ENCODE measurements at places on chromosomes 16 and 17. TPM values are rescaled to one million over a fixed set of nuclear protein-coding genes. Genes with fewer than 3 reads are reported as not detected.

Gene FOXO3B
- 7.2 TPM for total RNA-seq

Gene GIT1
- total RNA-seq: 82.0 TPM

Gene TRAPPC2L
- total RNA-seq: 80.0 TPM

Gene KRTAP4-6
- total RNA-seq: not detected

Gene CLDN7
- 27.9 TPM for total RNA-seq

Gene TBC1D3G
- not detected for total RNA-seq

- H3K4me3 ChIP-seq: peak overlapping the region; percentile 54
- no peaks in the 10 kb centered on the region for H3K27me3 ChIP-seq
Observed at GRCh38 chr17:73304971-73305812, 6.6 kb downstream of the CDC42EP4 start.

- peaks cover 21% of the 10 kb centered on the region for H3K4me1 ChIP-seq
- H3K4me3 ChIP-seq: no peak overlapping the region
- H3K36me3 ChIP-seq: no peaks in the 10 kb centered on the region
- H3K27me3 ChIP-seq: no peaks in the 10 kb centered on the region
- DNase-seq: no peak
Observed at GRCh38 chr17:31310260-31310659, 3.6 kb downstream of the EVI2B start.

- H3K27me3 ChIP-seq: peaks cover 12% of the 10 kb centered on the region
- H3K4me3 ChIP-seq: no peak overlapping the region
- no peaks in the 10 kb centered on the region for H3K36me3 ChIP-seq
- H3K27ac ChIP-seq: no peak overlapping the region
- DNase-seq: no peak
Observed at GRCh38 chr16:30620169-30620568, 10.0 kb upstream of the ZNF689 start.

DNA sequence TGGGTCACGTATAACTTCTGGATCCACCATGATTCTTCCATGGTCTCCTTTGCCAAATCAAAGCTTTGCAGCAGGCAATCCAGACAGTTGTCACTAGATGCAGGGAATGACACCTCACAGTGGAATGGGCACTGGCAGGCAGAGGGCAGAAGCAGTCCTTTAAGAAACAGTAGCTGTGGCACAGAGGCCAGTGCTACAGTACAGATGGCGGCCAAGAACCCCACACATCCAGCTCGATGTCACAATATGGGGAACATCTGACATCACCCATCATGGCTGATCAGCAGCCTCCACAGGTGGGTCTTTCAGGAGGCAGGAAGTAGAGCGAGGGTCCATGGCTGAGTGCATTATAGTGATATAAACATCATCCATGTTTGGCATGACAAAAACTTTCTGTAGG is 18.8 kb upstream of the ERN1 start:
- H3K4me1 ChIP-seq: peaks cover 31% of the 10 kb centered on the region
- no peak overlapping the region for H3K4me3 ChIP-seq

DNA sequence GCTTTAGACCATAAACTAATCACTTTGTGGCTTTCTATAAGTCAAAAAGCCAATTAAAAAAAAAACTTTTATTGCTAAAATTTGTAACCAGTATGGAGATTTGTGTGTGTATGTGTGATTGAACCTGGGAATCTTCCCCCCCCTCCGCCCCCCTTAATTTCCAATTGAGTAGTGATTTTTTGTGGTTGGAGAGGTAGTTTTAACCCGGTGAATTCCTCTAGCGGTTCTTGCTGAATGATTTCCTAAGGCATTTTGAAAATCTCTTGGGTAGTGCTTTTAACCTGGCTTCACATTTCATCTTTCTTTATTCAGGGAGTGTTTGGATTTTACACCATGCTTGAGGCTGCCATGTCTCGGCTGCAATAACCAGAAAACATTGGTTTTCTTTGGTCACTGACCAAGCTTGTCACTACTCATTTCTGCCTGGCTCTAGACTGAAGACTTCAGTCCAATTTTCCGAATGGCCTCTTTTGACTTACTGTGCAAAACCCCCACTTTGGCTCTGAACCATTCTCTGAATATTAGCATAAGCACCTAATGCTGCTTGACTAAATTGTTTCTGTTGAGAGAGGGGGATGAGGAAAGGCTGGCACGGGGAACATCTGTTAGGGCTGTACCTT is 35.6 kb downstream of the PRKCA start:
- no peaks in the 10 kb centered on the region for H3K4me1 ChIP-seq
- H3K27ac ChIP-seq: no peak overlapping the region
- H3K27me3 ChIP-seq: no peaks in the 10 kb centered on the region
- no peaks in the 10 kb centered on the region for H3K36me3 ChIP-seq
- DNase-seq: no peak
- no peak overlapping the region for H3K4me3 ChIP-seq

DNA sequence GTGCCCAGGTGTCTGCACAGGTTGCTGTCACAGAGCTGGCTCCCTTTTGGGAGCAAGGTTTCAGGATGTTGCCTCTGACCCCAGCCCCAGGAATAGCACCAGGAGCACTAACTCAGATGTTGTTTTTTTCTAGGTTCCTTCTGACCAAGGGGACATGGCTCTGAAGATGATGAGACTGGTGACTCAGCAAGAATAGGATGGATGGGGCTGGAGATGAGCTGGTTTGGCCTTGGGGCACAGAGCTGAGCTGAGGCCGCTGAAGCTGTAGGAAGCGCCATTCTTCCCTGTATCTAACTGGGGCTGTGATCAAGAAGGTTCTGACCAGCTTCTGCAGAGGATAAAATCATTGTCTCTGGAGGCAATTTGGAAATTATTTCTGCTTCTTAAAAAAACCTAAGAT is 28.1 kb downstream of the SCPEP1 start:
- H3K4me3 ChIP-seq: no peak overlapping the region
- H3K27me3 ChIP-seq: peaks cover 3% of the 10 kb centered on the region
- H3K27ac ChIP-seq: no peak overlapping the region
- no peaks in the 10 kb centered on the region for H3K36me3 ChIP-seq

- peak; percentile 95 for DNase-seq
- H3K27ac ChIP-seq: peak overlapping the region; percentile 68
- peaks cover 2% of the 10 kb centered on the region for H3K36me3 ChIP-seq
- peaks cover 22% of the 10 kb centered on the region for H3K4me1 ChIP-seq
- peak overlapping the region; percentile 40 for H3K4me3 ChIP-seq
Observed at GRCh38 chr17:43171586-43172487, 823 bp downstream of the NBR1 start.

- H3K4me3 ChIP-seq: no peak overlapping the region
- no peak for DNase-seq
- H3K27ac ChIP-seq: no peak overlapping the region
- no peaks in the 10 kb centered on the region for H3K36me3 ChIP-seq
Observed at GRCh38 chr16:2507052-2507659, 6.6 kb upstream of the ATP6V0C start.

DNA sequence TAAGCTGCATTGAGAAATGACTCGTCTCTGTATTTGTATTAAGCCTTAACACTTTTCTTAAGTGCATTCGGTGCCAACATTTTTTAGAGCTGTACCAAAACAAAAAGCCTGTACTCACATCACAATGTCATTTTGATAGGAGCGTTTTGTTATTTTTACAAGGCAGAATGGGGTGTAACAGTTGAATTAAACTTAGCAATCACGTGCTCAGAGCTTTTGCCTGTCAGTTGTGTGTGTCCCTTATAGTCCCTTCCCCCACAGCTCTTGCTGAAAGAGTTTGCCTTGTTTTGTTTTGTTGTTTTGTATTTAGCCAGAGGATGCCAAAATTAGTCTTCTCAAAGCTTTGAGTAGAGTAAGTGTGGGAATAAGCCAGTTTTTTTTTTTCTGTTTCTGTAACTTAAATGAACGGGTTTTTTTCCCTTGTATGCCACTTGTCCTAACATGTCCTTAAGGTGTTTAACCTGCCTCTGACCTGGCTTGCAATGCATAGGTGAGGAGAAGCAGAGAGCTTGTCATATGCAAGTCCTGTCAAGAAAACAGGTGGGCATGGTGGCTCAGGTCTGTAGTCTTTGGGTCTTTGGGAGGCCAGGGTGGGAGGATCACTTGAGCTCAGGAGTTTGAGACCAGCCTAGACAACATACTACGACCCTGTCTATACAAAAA is 4.6 kb upstream of the MAPK8IP3 start:
- no peak overlapping the region for H3K27ac ChIP-seq
- DNase-seq: no peak
- peaks cover 11% of the 10 kb centered on the region for H3K36me3 ChIP-seq

DNA sequence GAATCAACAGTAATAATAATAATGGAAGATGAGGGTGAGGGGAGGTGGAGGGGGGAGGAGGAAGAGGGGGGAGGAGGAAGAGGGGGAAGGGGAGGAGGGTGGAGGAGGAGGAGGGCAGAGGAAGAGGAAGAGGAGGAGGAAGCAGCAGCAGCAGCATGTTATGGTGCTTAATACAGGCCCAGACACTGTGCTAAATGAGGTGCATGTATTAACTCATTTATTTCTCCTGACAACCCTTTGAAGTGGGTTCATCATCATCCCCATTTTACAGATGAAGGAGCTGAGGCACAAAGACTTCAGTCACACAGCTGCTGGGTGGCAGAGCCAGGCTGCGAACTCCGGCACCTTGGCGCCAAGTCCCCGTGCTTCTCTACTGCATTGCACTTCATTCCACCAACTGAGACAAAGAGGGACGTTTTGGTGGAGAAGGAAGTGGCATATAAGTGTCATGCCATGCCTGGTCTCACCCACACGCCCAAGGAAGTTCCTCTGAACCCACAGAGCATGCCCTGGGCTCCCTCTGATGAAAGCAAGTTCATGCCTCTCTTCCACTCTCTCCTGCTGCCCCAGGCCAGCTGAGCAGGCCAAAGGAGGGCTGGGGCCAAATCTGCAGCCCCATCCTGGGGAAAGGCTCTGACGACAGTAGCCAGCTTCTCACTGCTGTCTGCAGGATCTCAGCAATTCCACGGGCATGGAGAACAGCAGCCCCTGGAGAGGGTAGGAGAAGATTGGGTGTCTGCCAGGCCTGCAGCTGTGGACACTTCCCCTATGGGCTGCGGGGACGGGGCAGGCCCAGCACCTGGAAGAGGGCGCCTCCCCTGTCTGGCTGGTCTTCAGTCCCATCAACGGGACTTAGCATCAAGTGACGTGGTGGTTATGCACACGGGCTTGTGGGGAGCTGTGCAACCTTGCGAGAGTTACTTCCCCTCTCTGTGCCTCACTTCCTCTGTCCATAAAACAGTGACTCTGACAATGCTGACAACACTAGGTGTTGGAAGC is 21.8 kb downstream of the XYLT1 start:
- no peaks in the 10 kb centered on the region for H3K4me1 ChIP-seq
- H3K27ac ChIP-seq: no peak overlapping the region
- H3K36me3 ChIP-seq: no peaks in the 10 kb centered on the region
- DNase-seq: no peak
- no peaks in the 10 kb centered on the region for H3K27me3 ChIP-seq
- H3K4me3 ChIP-seq: no peak overlapping the region

DNA sequence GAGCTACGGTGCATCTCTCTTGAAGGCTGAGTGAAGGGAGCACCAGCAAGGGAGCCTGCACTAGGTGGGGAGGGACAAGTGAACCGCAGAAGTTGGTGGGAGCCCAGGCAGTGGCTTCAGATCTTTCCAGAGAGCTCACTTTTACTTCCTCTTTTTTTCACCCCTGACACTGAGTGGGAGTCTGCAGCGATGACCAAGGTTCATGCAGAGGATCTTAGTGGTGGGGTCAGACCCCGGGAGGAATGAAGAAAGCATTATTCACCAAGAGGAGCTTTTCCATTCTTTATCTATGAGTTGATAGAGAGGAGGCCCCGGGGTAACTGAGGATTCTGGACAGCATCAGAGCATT is 3.0 kb upstream of the CCL2 start:
- H3K4me1 ChIP-seq: peaks cover 89% of the 10 kb centered on the region
- no peak for DNase-seq
- no peak overlapping the region for H3K4me3 ChIP-seq

DNA sequence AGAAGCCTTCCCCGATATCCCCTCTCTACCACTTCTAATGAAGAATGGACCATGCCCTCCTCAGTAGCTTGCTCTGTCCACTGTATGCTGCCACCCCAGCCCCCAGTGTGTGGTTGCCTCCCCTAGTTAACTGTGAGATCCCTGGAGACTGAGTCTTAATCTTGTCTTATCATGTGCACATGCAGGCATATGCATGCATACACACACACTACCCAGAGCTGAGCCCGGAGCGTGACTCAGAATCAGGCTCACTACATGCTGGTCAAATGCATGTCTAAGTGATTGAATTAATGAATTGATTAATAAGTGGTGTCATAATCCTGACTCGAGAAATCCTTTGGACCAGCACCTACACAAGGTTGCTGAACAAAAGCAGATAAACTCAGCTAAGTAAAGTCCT is 99.4 kb downstream of the CCT6B start:
- H3K4me1 ChIP-seq: no peaks in the 10 kb centered on the region
- H3K27ac ChIP-seq: no peak overlapping the region
- no peak for DNase-seq
- H3K36me3 ChIP-seq: no peaks in the 10 kb centered on the region
- no peak overlapping the region for H3K4me3 ChIP-seq
- H3K27me3 ChIP-seq: peaks cover 2% of the 10 kb centered on the region

GRCh38 chr17:21218831-21219380 is 4.9 kb upstream of the TMEM11 start:
- no peak overlapping the region for H3K4me3 ChIP-seq
- H3K36me3 ChIP-seq: no peaks in the 10 kb centered on the region
- H3K27me3 ChIP-seq: no peaks in the 10 kb centered on the region
- peak; percentile 51 for DNase-seq

DNA sequence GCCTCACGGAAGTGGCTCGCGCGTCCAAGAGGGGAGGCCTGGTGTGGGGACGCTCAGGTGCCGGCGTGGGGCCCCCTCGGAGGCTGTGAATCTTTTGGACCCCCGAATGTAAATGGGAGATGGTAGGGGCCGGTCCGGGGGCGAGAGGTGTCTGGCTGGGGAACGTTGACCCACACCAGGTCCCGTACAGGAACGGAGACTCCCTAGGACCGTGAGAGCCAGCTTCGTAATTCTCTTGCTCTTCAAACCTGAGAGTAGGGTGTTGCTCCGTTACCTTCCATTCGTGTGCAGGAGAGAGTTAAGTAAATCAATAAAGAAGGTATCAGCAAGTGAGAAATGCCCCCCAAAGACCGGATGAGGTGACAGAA is 481 bp downstream of the LYRM1 start:
- H3K4me1 ChIP-seq: peaks cover 63% of the 10 kb centered on the region
- no peak for DNase-seq
- no peaks in the 10 kb centered on the region for H3K27me3 ChIP-seq
- H3K36me3 ChIP-seq: no peaks in the 10 kb centered on the region
- peak overlapping the region; percentile 26 for H3K4me3 ChIP-seq

DNA sequence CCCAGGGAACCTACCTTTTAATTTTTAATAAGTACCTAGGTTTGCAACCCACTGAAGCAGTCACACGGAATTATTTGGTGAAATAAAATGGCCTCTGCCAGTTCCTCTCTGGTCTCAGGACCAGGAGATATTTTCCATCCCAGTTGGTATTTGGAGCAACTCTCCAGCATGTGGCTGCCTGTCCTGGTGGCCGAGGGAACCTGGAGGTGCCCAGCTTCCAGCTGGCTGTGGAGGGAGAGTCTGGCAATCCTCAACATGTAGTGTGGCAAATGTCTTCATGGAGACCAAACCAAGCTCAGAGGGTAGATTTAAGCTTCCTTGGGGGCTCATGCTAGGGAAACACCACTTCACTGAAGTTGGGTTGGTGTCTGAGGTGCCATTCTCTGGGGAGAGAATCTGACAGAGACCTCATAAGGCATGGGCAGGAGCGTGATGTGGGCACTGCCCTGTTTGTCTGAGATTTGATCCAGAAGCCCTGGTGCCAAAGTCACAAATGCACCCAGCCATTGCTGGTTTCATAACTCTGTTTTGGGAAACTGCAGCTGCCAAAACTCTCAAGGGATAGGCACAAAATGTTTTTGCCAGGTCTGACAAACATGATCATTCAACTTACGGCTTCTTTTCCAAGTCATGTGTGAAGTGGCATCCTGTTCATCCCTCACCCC is 2.8 kb downstream of the MT1X start:
- no peak overlapping the region for H3K4me3 ChIP-seq
- no peak overlapping the region for H3K27ac ChIP-seq
- H3K4me1 ChIP-seq: peaks cover 10% of the 10 kb centered on the region
- no peaks in the 10 kb centered on the region for H3K36me3 ChIP-seq
- no peaks in the 10 kb centered on the region for H3K27me3 ChIP-seq
- no peak for DNase-seq

All from endothelial cell of umbilical vein (primary cell).